ENCODE measurements at places on chromosomes 6 and 20.

DNA sequence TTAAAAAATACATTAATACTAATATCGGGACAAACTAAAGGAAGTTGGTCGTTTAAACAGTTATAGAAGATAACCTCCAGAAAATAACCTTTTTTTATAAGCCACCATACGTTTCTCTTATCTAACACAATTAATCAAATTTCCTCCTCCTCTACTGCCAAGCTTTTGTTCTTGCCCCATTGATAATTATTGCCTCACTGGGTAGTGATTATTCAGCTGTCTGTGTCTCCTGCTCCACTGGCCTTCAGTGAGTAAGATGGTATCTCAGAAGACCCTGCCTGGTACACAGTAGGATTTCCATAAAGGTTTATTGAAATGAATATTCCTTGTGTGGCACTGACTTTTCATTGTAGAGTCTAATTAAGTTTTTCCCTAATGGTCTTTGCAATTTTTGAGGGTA is 165.5 kb upstream of the SCGN start:
- no peak for DNase-seq

- DNase-seq: no peak
These were observed 46.0 kb downstream of the RREB1 start for GRCh38 chr6:7153789-7154188.

GRCh38 chr6:35729722-35730121 is 7.1 kb upstream of the ARMC12 start:
- DNase-seq: no peak

DNA sequence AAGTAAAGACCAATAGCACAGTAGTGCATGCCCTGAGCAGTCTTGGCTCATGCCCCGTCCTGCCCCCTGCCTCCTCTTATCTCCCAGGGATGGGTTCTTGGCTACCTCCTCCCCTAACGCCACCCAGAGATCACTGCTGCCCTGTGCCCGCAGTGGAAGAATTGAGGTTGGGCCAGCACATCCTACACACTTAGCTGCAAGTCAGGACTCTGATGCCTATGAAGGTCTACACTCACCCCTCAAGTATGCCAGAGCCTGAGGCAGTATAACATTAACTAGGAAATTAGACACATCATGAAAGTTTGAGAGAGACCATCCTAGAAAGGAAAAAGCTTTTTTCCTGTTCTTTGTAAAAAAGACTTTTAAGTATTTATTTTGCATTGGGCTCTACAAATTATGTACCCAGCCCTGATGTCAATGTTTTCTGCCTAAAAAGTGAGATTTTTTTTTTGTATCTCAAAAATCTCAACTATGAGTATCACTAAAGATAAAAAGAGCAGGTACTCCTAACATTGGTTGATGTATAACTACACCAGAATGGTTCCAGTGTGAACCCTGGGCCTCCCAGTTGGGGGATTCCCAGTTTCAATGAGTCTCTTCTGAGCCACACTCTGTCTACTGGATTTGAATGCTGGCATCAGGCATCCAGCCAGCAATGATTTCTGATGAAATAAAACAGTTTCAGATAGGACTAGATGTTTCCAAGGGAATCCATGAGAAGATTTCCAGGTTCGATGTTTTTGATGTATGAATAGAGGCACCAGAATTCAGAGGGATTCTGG is 115.4 kb downstream of the ISM1 start:
- DNase-seq: no peak

DNA sequence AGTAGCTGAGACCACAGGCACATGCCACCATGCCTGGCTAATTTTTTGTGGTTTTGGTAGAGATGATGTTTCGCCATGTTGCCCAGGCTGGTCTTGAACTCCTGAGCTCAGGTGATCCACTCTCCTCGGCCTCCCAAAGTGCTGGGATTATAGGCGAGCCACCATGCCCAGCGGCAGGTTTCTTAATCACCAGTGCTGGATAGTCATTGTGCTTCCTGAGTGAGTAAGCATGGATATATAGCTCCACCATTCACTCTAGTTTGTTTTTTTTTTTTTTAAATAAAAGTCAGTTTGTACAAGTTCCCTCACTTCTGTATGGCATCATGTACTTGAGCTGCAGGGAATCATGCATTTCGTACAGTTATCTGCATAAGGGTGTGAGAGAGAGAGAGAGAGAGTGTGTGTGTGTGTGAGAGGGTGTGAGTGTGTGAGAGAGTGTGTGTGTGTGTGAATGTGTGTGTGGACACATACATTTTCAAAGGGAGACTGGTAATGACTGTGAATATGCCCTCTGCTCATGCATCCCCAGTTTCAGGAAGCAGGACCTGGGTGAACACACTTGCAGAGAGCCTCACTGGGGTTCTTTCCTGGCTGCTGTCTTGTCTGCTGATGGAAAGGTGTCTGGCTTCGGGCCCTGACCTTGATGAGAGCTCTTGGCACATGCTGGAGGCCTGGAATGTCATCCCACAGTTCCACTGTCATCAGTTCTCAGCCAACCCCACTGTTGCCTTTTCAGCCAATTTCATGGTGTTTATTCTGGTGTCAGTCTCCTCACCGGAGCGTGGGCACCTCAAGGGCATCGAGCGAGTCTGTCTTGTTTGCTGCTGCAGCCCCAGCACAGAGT is 65.0 kb upstream of the XRN2 start:
- DNase-seq: no peak

DNA sequence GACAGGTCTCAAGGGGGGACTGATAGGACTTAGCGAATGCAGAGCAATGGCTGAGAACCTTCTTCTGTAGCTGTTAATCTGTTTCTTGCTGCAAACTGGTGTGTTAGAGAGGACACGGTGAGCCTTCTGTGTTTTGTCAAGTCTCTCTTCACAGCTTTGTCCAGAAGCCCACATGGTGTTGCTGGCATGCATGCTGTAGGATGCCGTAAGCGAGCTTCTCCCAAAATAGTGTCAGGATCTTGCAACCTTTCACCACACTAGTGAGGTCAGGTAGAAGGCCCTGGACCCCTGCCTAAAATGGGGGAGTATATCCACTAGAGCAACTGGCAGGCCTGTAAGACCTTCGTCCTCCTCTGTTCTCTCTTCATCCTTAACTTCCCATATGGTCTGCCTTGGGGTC is 51.9 kb upstream of the GLP1R start:
- no peak for DNase-seq

DNA sequence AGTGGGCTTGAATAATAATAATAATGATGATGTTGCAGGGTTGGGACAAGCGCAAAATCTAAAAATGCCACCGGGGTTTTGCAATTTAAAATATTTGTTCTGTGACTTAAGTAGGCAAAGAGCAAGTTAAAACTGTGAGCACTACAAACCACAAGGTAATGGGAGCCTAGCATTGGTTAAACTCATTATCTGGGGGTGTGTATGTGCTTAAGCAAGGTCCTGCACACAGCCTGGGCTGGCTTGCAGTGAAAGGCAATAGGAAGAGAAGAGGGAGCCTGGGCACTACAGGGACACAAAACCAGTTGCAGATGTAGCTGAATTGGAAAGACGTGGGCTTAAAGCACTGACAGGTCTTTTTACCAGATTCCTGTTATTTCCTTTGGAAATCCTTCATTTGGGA is 11.7 kb downstream of the SIM1 start:
- no peak for DNase-seq

GRCh38 chr6:20203561-20204511 is 8.4 kb downstream of the MBOAT1 start:
- DNase-seq: no peak

DNA sequence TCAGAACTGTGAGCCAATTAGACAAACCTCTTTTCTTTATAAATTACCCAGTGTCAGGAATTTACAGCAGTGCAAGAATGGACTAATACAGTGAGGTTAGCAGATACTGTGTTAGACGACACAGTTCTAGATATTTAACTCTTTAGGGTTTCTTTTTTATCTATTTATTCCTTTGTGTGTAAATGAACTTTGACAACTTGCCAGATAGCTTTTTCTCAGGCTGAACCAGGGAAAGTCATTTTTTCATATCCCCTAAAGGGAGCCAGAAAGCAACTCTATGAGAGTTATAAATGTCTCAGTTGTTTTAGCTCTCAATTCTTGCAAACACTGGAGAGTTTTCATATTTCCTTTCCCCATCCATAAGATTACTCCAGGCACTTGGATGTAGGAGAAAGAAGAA is 277.3 kb downstream of the PHF3 start:
- DNase-seq: no peak

DNA sequence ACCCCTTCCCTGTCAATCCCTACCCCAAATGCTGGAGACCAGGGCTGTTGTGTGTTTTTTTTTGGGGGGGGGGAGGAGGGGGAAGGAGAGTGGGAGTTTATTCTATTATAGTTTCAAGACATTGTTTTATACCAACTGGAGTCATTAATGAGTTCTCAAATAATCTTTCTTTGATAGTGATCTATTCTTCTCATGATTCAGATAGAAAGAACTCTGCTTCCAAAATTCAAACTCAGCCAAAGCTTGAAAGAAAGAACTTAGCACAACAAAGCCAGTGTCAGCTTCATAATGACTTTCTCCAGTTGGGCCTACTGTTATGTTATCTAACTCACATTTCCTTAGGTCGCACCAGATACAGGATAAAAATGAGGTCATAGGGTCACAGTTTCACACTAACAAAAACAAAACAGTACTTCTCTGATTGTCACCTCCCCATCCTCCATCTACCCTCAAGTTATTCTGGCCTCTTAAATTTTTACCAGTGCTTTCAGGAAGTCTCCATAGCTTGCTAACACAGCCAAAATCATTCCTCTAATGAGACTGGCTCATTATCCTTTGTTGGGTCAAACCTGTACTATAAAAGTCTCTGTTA is 19.0 kb upstream of the MAP3K7 start:
- no peak for DNase-seq

- no peak for DNase-seq
These were observed 9.9 kb downstream of the TTI1 start for GRCh38 chr20:38023181-38024001.

GRCh38 chr20:33320006-33320405 is 37.0 kb downstream of the BPIFB1 start:
- no peak for DNase-seq

DNA sequence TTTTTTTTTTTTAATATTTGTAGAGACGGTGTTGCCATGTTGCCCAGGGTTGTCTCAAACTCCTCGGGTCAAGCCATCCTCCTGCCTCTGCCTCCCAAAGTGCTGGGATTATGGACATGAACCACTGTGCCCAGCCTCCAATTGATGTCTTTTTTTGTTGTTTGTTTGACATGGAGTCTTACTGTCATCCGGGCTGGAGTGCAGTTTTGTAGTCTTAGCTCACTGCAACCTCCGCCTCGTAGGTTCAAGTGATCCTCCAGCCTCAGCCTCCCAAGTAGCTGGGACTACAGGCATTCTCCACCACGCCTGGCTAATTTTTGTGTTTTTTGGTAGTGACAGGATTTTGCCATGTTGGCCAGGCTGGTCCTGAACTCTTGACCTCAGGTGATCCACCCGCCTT is 9.4 kb upstream of the MROH8 start:
- no peak for DNase-seq

DNA sequence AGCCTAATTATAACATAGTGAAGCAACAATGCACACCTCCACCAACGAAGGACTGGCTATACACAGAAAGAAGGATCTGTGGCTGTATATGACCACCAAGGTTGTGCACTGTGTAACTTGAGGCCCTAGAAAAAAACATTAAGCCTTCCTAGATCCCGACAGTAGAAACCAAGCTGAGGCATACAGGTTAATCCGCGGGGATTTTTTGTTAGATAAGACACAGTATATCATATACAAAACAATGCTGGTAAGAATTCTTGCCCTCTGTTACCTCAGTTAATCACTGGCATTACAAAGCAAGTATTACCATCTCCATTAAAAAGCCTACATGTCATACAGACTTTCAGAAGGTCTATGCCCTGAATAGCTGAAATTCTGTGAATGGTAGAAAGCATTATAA is 228.8 kb downstream of the TBC1D32 start:
- DNase-seq: no peak
